Cortex of kidney (tissue), 1 donor: ENCODE measurements at places on chromosomes 16 and 17.

DNA sequence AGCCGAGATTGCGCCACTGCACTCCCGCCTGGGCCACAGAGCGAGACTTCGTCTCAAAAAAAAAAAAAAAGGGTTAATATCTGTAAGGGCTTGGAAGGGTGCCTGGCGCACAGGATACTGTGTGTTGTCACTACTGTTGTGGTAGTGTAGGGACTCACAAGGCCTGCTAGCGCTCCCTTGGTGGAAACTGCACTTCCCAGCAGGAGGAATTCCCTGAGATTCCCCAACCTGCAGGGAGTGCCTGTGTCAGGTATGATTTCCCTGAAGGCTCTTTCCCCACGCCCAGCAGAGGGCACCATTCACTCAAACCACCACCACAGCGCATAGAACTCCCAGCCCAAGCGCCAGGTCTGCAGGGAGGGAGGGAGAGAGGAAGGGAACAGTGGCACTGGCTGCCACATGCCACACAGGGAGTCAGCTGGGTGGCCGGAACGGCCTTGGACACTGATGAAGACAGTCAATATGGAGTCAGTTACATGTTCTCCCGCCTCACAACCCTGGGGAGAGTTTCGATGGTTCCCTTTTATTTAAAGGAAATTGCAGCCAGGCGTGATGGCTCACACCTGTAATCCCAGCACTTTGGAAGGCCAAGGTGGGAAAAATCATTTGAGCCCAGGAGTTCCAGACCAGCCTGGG lies 32.7 kb upstream of the CDH1 start:
- DNase-seq: no peak

GRCh38 chr16:48681520-48681919 lies 71.5 kb upstream of the N4BP1 start:
- no peak for DNase-seq

GRCh38 chr17:3037259-3037658 lies 26.1 kb downstream of the OR1D5 start:
- DNase-seq: no peak

DNA sequence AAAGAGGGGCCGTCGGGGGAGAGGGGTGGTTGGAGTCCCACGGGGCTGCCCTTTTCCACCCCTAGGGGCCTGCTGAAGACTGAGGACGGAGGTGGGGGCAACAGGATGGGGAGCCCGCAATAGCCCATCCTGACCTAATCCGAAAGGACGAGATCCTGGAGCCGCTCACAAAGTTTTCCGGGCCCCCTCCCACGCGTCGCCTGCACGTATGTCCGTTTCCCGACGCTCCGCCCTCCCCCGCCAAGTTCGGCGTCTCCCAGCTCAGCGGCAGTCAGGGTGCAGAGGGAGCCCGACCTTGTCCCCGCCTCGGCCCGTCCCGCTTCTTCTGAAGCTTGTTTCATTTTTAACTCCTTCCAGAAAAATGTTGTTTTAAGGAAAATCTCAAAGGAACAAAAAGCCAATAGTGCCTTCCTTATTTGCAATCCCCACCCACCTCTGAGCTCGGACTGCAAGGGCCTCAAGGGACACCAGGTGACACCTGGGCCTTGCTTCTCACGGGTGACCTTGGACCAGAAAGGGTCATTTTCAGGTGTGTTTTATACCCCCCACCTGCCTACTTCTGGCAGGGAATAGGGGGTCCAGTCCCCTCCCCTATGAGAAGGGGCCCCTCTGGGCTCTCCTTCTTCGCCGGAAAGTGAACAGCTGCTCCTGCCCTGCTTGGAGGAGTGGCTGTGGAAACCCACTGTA lies 3.4 kb upstream of the ZNF423 start:
- no peak for DNase-seq

GRCh38 chr16:67734731-67735201 lies 15.7 kb upstream of the GFOD2 start:
- no peak for DNase-seq

DNA sequence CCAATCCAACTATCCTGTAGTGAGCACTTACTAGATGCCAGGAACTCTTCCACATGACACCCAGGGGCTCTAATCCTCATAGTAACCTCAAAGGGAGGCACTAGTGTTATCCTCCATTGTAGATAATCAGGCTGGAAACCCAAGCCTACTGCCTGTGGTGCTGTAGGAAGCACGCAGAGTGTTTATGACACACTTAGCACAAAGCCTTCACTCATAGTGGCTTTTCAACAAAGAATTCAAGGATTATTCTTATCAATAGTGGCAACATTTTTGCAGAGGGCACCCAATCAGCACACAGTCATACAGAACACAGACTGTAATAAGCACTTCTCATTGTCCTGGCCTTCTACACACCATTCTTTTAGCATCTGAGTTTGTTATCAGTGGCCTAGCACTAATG lies 18.5 kb upstream of the SOX9 start:
- no peak for DNase-seq

DNA sequence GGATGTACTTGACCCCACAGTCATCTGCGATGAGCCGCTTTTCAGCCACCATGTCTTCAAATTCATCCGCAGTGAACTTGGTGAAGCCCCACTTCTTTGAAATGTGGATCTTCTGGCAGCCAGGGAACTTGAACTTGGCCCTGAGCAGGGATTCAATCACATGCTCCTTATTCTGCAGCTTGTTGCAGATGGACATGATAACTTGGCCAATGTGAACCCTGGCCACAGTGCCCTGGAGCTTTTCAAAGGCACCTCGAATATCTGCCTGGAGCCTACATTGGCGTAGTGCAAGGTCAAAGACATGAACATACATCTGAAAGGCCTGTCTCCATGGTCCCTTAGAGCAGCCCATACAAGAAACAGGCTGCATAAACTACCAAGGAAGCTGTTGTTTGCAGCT lies 1.8 kb upstream of the TENT4B start:
- DNase-seq: no peak

DNA sequence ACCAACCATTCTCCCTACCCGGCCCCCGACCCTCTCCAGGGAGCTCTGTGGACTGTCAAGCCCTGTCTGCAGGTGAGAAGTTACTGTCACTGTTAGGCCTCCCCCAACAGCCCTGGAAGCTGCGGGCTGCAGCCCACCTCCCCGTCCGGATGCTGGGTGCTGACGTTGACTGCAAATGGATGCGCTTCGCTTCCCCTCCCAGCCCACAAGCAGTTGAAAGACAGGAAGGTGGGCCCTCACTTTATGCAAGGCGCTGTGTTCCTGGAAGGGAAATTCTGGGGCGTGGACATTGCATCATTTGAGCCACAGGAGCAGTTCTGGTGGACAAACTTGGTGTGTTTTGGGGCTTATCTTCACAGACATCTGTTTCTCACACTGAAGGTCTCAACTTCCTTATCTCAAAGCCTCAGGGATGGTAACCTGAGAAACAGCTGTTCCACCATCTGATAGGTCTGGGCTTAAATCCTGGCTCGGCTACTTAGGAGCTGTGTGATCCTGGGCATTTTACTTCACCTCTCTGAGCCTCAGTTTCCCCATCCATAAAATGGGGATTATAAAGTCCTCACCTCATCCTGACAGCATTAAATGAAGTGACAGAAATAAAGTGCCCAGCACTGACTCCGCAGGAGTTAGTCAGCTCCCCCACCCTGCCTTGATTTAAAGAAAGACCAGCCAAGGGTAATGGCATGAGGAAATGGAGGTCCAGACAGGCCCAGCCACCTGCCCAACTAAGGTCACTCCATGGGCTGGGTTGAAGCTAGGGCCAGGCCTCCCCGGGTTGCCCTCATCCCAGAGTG lies 4.6 kb upstream of the DRC7 start:
- DNase-seq: no peak

DNA sequence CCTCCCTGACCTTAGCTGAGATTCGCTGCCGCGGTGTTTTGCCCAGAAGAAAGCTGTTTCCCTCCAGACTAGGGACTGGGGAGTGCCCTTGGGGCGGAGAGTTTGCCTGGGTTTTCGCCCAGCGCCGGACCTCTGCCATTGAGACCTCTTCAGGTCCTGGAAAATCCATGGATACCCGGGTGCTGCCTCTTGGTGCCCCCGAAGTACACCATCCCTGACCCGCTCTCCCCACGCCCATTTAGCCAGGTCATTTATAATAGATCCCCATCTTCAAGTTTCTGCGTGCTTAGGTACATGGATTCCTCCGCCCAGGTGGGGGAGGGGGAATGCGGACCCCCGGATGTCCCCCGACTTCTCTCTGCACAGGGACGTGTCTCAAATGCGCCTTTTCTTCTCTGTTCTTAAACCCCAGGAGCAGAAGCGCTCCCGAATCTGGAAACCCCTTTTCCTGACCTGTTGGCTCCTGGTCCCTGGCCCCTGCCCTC lies 15.0 kb upstream of the CBX8 start:
- no peak for DNase-seq

DNA sequence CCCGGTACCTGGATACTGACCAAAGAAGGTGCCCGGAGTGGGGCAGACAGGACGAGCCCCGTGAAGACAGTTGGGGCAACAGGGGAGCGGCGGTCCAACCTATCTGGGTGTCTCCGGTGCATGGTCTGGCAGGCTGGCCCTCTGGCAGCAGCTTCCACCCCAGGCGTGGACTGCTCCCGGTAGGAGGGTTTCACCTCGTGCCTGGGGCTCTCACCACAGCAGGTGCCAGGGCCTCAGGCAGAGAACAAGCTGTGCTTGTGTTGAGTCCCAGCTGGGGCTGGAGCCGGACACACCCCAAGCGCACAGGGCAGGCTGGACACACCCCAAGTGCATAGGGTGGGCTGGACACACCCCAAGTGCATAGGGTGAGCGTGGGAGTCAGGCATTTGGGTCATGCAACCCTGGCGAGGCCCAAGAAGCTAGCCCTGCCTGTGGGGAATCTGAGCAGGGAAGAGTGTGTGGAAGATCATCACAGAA lies 1.5 kb upstream of the FBXL16 start:
- DNase-seq: no peak

GRCh38 chr17:2259769-2260536 lies 43.6 kb downstream of the SMG6 start:
- no peak for DNase-seq

DNA sequence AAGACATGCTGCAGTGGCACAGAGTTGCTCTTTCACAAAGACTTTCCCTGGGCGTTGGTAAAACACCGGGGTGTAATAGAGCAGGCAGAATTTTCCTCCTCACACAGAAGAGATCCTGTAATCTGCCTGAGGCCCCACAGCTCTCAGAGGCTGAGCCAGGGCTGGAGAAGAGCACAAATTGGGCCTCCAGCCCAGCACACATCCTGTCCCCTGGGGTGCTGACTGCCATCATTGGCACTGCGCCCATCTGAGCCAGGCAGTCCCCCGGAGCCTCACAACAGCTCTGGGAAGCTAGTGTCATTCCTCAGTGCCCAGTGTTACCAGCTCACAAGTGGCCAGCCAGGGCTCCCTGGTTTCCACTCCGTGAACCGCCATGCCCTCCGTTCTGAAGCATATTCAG lies 119.4 kb downstream of the SOCS1 start:
- no peak for DNase-seq

GRCh38 chr17:1475321-1475854 lies 17.1 kb downstream of the MYO1C start:
- no peak for DNase-seq

GRCh38 chr16:80656711-80657150 lies 115.9 kb downstream of the DYNLRB2 start:
- no peak for DNase-seq

- DNase-seq: no peak
These were observed 18.1 kb downstream of the RHBDL3 start for GRCh38 chr17:32283745-32284201.

- DNase-seq: no peak
These were observed 61.4 kb downstream of the SRCIN1 start for GRCh38 chr17:38544175-38544838.

DNA sequence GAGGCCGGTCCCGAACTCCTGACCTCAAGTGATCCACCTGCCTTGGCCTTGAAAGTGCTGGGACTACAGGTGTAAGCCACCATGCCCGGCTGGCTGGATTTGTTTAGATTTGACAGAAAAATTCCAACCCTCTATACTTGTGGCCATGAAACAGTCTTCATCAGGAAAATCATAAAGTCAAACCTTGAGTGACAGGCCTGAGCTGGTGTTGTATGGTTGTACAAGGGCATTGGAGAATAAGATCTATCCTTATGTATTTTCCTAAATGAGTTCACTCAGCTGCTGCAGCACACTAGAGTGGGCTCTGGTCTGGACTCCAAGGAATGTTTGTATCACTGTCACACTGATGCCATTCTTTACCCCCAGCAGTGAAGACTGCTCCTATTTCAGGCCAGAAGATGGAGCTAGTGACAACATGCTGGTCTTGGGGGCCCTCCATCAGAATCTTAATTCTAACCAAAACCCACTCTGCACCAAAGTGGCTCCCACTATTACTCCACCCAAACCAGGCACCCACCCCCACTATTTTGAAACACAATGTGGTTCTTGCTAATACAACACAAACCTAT lies 27.4 kb downstream of the SNX11 start:
- no peak for DNase-seq

DNA sequence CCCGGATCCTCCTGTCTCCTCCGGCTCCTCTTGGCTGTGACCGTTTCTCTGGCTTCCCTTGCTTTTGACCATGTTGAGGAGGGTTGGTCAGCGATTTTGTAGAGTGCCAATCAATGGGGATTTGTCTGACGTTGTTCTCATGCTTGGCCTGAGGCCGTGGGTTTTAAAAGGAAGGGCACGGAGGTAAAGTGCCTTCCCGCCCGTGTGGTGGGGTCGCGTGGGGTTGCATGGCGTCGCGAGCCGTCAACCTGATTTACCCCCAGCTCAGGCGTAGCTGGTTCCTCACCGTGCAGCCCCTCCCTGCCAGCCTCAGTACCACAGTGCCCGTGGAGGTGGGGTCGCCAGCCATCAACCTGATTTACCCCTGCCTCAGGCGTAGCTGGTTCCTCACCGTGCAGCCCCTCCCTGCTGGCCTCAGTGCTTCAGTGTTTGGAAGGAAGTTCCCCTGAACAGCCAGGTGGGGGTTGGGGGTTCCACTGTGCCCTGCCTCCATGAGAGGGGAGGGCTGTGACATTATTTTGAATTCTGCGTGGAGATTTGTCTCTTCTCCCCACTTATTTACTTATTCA lies 5.0 kb downstream of the TPSAB1 start:
- DNase-seq: no peak

GRCh38 chr16:50509521-50510341 lies 38.5 kb upstream of the NKD1 start:
- DNase-seq: no peak

- DNase-seq: no peak
These were observed 90.4 kb downstream of the TMEM100 start for GRCh38 chr17:55632236-55632635.

DNA sequence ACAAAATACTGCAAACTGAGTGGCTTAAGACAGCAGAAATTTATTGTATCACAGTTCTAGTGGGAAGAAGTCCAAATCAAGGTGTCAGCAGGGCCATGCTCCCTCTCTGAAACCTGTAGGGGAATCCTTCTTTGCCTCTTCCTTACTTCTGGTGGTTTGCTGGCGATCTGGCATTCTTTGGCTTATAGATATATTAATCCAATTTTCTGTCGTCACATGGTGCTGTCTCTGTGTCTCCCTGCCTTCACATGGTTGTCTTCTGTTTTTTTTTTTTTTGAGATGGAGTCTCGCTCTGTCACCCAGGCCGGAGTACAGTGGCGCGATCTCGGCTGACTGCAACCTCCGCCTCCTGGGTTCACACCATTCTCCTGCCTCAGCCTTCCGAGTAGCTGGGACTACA lies 6.8 kb upstream of the AKAP1 start:
- no peak for DNase-seq

GRCh38 chr17:49630113-49630900 lies 47.6 kb downstream of the SPOP start:
- DNase-seq: no peak
